ENCODE measurements at places on chromosomes 1 and 21.
A peak's percentile ranks its signal among the peaks of the same experiment; 100 is the strongest.

- DNase-seq, result no peak
Observed at GRCh38 chr1:226993814-226994585, 53.9 kb downstream of the COQ8A start.

DNA sequence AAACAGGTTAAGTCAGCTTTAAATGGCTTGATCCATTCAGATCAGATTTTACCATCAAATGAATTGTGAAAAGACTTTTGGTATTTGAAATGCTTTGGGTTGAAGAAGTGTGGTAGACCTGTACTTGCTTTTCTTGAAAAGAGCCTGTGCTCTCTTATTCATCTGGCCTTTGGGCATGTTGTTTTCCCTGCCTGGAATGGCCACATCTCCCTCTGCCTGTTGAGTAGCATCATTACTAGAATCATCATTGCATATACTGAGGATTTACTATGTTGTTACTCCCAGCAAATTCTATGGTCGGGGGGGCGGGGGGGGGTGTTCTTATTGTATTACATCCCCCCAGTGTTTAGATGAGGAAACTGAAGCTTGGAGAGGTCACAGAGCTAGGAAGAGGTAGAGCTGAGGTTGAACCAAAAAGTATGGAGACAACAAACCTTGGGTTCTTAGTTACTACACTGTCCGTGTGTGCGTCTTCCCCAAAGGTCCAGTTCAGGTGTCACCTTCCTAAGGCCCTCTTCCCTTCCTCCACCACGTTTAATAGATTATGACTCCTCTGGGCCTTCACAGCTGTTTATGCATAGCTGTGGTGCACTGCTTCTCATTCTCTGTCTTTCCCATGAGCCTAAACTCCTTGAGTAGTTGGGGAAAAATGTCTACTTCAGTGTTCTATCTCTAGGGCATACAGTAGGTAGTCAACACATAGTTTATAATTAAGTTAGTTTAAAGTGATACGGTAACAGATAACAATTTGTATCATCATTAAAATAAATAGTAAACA, 246.4 kb upstream of the HOOK1 start:
- no peak for DNase-seq

GRCh38 chr21:22650226-22650625, 1652.0 kb downstream of the NCAM2 start:
- DNase-seq, result no peak

DNA sequence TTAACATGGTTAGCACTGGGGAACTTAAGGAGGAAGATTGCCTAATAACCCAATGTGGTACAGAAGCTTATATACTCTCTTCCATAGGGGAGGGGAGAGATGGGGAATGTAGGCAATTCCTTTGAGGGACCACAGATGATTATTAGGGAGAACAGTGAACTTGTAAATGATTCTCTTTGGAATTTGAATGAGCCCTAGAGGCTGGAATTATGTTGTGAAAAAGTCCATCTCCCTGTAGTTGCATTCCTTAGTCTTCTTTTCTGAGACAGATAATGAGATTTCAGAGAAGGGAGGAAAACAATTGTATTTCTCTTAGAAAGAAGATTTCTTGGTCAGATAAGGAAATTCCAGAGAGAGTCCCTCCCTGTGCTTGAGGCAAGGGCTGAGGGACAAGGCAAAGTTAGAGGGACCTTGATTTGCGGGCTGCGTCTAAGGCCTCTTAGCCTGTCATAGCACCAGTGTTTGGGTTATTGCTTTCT, 89.0 kb upstream of the HMCN1 start:
- peak; percentile 34 for DNase-seq

- DNase-seq, result peak; percentile 76
Observed at GRCh38 chr1:107405236-107405635, 264.4 kb downstream of the NTNG1 start.

GRCh38 chr1:26690576-26691031, 5.2 kb upstream of the ARID1A start:
- DNase-seq, result no peak

DNA sequence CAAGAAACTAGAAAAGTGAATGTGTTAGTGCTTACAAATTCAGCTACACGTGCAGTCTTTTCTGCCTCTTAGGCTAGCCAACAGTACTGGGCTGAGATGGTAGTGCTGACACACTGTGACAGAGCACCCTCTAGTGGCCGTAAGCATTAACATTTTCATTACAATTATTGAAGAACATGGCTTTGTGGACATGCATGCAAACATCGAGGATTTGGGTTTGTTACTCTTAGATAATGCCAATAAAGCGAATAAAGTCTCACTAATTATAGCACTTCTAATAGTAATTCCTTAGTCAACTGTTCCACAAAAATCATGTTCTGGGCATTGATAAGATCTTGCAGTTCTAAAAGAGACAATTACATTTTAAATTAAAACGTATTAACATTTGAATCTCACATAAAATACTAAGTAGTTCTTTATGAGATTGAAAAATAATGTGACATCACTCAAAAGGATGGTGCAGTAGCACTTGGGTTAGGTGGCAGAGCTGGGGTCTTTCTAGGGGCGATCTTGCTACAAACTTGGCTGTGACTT, 47.1 kb downstream of the MYSM1 start:
- DNase-seq, result peak; percentile 63

DNA sequence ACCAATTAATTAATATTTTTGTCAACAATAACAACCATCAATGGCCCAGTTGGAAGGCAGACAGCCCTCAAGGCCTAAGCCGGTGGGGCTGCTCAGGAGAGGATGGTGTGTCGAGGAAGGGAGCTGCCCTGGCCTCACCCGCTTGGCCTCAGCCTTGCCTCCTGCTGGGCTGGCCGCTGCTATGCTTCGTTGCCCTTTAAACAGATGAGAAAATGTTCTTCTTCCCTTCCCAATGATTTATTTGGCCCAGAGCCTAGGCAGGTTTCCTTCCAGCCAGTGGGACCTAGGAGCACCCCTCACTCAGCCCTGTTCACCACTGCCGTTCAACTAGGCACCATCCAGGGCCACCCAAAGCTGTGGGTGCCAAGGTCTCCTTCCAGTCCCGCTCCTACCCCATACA, 3.1 kb upstream of the ADGRB2 start:
- no peak for DNase-seq

GRCh38 chr1:150151291-150152181, 1.8 kb downstream of the PLEKHO1 start:
- no peak for DNase-seq

DNA sequence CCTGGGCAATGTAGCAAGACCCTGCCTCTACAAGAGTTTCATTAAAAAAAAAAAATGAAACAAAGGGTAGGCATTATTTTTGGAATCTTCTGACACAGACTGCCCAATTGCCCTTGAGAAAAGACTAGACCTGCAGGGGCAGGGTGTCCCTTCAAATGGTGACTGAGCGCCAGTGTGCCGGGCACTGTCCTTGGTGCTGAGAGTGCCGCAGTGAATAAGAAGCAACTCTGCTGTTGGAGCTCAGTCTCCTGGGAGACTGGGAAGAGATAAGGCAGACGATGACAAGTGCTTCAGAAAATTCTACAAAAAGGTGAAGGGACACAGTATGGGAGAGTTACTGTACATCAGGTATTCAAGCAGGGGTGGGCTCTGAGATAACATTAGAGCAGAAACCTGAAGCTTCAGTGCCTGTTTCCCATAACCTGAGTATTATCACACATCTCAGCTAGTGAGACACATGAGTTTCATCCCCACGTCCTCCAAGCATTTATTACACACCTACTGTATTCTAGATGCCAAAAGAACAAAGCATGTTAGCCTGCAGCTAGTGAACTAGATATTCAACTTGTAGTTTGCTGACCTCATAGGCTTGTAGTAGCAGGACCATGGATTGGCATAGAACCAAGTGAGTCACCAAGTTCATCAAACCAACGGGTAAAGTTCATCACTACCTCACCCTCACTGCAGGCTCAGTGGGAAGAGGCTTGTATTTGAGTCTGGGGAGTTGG, 18.4 kb upstream of the RPL11 start:
- no peak for DNase-seq

DNA sequence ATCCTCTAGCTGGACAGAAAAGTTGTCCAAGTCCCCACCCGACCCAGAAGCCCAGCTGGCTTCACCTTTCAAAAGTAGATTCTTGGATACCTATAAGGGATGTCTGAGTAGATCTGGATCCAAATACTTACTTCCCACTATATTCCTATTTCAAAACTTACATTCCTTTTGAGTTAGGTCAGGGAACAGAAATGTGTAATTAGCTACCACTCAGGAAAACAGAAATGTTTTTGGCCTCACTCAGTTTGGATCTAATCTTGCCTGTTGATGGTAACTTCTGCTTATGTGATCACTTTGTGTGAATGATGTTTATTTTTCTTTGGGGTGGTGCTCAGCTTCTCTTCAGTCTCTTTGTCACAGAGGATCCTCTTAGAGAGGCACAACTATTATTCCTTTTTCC, 814.4 kb upstream of the RGS18 start:
- DNase-seq, result no peak

DNA sequence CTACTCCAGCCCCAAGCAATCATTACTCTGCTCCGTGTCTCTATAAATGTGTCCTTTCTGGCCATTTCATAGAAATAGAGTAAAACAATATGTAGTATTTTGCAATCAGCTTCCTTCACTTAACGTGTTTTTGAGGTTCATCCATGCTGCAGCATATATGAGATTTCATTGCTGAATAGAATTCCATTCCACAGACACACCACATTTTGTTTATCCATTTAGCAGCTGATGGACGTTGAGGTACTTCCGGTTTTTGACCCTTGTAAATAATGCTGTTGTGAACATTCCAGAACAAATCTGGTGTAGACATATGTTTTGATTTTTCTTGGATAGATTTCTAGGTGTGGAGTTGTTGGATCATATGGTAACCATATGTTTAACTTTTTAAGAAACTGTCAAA, 30.7 kb downstream of the ADAM30 start:
- DNase-seq, result peak; percentile 18

DNA sequence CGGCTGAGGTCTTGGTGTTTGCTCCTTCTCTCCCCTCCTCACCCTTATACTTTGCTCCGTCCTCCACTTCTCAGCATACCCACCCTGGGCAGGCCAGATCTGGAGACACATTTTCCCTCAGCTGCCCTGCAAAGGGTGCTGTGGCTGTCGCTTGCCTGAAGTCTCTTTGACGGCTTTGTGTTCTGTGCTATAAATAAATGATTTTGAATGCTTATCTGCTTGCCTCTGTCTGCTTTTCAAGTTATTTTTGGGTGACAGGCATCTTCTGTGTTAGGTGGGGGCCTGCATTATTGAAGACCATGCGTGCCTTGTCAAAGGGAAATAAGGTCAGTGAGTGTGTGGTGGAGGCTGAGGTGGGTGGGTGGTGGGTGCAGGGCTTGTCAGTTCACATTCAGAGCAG, 66.9 kb upstream of the KCND3 start:
- no peak for DNase-seq

- DNase-seq, result no peak
Observed at GRCh38 chr1:158425027-158425426, 1.0 kb downstream of the OR10K2 start.

GRCh38 chr21:42839271-42840231, 39.8 kb downstream of the WDR4 start:
- no peak for DNase-seq

DNA sequence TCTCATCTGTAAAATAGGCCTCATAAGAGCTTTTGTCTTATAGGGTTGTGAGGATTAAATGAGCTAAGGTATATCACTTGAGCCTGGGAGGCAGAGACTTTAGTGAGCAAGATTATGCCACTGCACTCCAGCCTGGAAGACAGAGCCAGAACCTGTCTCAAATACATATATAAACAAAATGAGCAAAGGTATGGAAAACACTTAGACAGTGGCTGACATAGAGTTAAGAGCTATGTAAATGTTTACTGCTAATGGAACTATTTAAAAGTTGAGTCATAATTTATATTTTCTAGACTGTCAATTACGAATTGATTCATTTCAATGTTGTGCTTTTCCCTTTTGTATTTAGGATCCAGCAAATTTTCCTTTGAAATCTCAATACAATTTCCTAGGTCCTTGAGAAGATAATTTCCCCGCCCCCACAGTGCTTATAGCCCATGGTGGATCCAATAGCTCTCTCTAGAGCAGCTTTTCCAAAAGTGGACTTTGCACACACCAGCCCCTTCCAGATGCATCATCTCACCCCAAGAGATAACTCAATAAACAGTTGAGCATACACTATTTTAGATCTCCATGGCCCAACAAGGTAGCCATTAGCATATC, 21.8 kb upstream of the RUNX3 start:
- DNase-seq, result no peak

GRCh38 chr1:172380441-172381244, 39.8 kb upstream of the C1orf105 start:
- no peak for DNase-seq

GRCh38 chr21:33937931-33938339, 22.3 kb upstream of the ATP5PO start:
- no peak for DNase-seq

GRCh38 chr1:109516872-109517271, 7.3 kb upstream of the AMIGO1 start:
- peak; percentile 45 for DNase-seq

- DNase-seq, result no peak
Observed at GRCh38 chr1:221411283-221411682, 330.6 kb downstream of the DUSP10 start.

GRCh38 chr1:33248244-33248643, 8.0 kb upstream of the ZNF362 start:
- no peak for DNase-seq

- DNase-seq, result peak; percentile 49
Observed at GRCh38 chr1:111553196-111553595, 49.8 kb upstream of the ADORA3 start.

GRCh38 chr1:88035578-88035977, 648.5 kb upstream of the PKN2 start:
- no peak for DNase-seq

- DNase-seq, result no peak
Observed at GRCh38 chr1:25572708-25573590, 29.5 kb downstream of the LDLRAP1 start.

GRCh38 chr1:247212627-247213617, 41.1 kb upstream of the ZNF124 start:
- no peak for DNase-seq

GRCh38 chr1:161843156-161843555, 77.0 kb downstream of the ATF6 start:
- DNase-seq, result no peak

DNA sequence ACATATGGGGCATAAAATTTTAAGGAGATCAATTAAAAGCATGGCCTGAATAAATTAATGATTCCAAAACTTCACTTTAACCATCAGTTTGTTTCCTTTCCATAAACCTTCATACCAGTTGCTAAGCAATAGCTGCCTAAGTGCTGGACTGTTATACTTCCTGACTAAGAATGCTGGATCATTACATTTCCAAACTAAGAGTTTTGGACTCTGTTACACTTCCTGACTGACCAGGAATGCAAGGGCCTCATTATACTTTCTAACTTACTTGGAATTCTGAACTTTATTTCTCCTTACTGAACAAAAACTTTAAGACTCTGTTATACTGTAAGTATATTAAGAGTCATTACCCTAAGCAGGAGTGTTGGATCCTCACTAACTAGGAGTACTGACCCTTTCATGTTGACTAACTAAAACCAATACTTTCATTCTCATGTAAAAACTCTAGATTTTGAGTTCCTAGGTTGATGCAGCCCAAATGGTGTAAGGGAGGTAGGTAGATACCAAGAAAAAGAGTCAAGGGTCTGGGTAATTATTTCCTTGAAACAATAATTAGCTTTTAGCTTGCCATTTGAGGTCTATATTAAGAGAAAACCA, 118.2 kb downstream of the FAF1 start:
- DNase-seq, result peak; percentile 29

Measured in AG09309 (cell line).